ENCODE measurements at places on chromosomes 6 and 20. TPM values are rescaled to one million over a fixed set of nuclear protein-coding genes. Genes with fewer than 3 reads are reported as not detected.

DNA sequence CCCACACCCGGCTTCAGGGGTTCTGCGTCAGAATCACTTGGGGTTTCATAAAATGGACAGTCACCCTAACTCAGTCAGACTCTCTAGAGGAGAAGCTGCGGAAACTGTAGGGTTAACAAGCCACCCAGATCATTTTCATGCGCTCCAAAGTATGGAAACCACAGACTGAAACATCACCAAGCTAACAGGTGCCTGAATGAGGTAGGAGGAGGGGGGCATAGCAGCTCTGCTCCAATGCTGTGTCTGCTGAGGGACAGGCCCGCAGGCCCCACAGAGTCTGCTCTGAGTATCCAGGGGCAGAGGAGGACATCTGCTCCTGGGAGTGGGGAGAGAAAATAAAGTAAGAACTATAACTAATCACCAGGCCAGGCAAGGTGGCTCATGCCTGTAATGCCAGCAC is 97.1 kb upstream of the AKAP12 start:
- no peak overlapping the region for H3K27ac ChIP-seq
- H3K4me1 ChIP-seq, result peaks cover 3% of the 10 kb centered on the region
- no peaks in the 10 kb centered on the region for H3K27me3 ChIP-seq
- no peak for DNase-seq

DNA sequence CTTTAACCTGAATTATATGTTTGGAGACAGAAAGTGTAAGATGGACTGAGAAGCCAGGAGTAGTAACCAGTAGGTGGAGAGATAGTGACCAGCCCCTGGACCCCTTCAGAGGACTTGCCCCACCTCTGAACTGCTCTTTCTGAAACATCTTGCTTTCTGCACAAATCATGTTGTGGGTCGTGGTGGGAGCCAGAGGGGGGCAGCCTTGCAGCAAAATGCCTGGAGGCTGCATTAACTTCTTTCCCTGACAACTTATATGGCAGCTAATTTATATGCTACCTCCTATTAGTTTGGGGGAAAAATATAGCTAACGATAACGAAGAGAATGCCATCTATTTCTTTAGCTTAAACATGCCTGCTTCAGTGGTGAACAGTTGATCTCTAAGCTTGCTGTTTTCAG is 859.8 kb downstream of the MAFB start:
- no peak overlapping the region for H3K4me3 ChIP-seq
- no peaks in the 10 kb centered on the region for H3K27me3 ChIP-seq
- H3K36me3 ChIP-seq, result no peaks in the 10 kb centered on the region
- no peaks in the 10 kb centered on the region for H3K4me1 ChIP-seq

GRCh38 chr6:80667006-80667405 is 560.5 kb downstream of the BCKDHB start:
- H3K27me3 ChIP-seq, result no peaks in the 10 kb centered on the region
- H3K27ac ChIP-seq, result no peak overlapping the region
- no peaks in the 10 kb centered on the region for H3K4me1 ChIP-seq
- DNase-seq, result no peak

DNA sequence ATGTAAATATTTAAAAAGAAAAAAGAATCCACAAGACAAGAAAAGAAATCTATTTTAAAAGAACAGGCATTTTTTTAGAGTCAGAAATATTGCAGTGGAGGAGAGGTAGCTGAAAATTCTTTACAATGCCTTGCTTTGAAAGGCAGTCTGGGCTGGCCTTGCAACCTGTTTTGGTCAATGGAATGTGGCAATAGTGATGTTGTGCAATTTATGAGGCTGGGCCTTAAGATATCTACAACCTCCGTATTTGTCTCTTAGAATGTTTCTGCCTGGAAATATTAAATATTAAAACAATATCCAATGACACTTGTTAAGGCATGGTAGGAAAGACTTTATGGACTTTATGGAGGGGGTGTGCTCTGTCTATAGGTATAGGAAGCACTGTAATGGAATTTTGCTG is 14.8 kb upstream of the SCGN start:
- H3K4me1 ChIP-seq, result no peaks in the 10 kb centered on the region
- no peak overlapping the region for H3K27ac ChIP-seq
- DNase-seq, result no peak
- no peaks in the 10 kb centered on the region for H3K36me3 ChIP-seq
- no peak overlapping the region for H3K4me3 ChIP-seq
- H3K27me3 ChIP-seq, result peaks cover 48% of the 10 kb centered on the region

GRCh38 chr6:95203153-95203754 is 374.1 kb upstream of the MANEA start:
- H3K4me3 ChIP-seq, result no peak overlapping the region
- H3K4me1 ChIP-seq, result no peaks in the 10 kb centered on the region
- DNase-seq, result peak; percentile 47
- H3K27me3 ChIP-seq, result no peaks in the 10 kb centered on the region

DNA sequence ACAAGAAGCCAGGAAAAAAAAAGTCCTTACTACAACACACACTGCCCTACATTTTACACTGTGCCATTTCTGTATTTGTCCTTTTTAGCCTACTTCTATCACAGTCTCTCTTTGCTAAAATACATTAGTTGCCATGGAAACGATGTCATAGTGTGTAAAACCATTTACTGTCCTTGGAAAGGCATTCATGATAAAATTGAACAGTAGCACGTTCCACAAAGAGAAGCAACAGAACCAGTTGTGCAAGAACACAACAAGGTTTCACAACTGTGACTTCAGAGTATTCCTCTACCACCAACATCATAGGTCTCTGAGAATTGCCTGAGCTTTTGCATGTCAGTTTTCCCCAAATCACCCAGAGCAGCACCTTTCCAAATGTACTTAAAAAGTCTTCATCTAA is 20.5 kb downstream of the FYN start:
- no peak overlapping the region for H3K4me3 ChIP-seq
- H3K27me3 ChIP-seq, result no peaks in the 10 kb centered on the region
- H3K4me1 ChIP-seq, result peaks cover 13% of the 10 kb centered on the region
- no peak overlapping the region for H3K27ac ChIP-seq
- DNase-seq, result peak; percentile 11
- H3K36me3 ChIP-seq, result no peaks in the 10 kb centered on the region

DNA sequence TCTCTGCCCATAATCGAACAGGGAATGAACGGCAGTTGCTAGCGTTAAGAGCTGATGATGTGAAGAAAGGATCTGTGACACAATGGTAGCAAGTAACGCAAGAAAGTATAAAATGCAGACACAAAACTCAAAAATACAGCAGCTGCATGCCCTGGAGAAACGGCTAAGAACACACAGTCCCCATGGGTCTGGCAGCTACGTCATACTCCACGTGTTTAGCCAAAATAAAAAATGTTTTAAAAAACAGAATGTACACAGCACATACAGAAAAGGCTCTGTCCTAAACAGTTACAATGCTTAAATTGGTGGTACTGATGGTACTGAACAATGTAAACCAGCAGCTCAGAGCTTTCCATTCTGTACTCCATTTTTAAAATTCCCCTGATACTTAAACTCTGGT is 34.4 kb downstream of the HUS1B start:
- peaks cover 3% of the 10 kb centered on the region for H3K4me1 ChIP-seq
- no peak overlapping the region for H3K27ac ChIP-seq
- no peaks in the 10 kb centered on the region for H3K27me3 ChIP-seq
- peaks cover 3% of the 10 kb centered on the region for H3K36me3 ChIP-seq
- no peak for DNase-seq

DNA sequence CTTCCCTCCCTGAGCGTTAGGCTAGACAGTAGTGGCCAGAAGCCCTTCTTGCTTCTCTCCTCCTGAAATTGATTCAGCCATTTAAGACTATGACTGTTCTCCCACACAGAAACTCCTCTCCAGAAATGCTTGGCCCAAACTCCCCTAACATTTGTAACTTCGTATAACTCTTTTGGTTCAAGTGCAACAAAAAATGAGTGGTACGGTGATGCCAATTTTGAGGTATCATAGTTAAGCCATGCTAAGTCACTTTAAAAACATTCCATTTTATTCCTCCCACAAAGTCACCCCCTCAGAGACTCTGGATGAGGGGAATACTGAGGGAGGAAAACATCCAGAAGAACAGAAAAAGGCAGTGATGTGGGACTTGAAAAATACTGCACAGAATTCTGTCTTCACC is 21.1 kb upstream of the ROS1 start:
- H3K36me3 ChIP-seq, result no peaks in the 10 kb centered on the region
- peaks cover 48% of the 10 kb centered on the region for H3K4me1 ChIP-seq

DNA sequence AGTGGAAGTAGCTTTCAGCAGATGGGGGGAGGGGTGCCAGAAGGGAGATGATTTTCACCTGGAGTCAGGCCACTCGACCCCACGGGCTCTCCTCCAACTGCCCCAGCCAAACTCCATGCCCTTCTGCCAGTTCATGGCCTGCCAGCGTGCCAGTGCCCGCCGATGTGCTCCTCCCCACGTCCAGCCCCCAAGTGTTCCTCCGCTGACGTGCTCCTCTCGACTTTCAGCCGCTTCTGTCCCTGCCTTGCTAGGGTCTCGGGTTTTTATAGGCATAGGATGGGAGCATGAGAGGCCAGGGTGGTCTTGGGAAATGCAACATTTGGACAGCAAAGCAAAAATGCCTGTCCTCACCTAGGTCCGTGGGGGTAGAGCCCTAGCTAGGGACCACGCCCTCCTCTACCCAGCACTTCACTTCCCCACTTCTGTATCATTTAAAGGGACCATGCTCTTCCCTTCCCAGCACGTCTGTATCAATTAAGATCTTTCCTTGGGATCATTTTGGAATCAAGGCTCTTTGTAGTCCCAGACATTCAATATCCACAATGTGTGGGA is 54.4 kb downstream of the PRND start:
- H3K27ac ChIP-seq, result no peak overlapping the region
- DNase-seq, result no peak
- H3K4me3 ChIP-seq, result no peak overlapping the region

- no peaks in the 10 kb centered on the region for H3K27me3 ChIP-seq
- H3K4me3 ChIP-seq, result no peak overlapping the region
- H3K4me1 ChIP-seq, result 0 out of 2 replicates have a peak, but pooled peaks cover 3% of the 10 kb centered on the region
- no peak overlapping the region for H3K27ac ChIP-seq
These were observed 161.3 kb downstream of the THBS2 start for GRCh38 chr6:169092375-169092774.

DNA sequence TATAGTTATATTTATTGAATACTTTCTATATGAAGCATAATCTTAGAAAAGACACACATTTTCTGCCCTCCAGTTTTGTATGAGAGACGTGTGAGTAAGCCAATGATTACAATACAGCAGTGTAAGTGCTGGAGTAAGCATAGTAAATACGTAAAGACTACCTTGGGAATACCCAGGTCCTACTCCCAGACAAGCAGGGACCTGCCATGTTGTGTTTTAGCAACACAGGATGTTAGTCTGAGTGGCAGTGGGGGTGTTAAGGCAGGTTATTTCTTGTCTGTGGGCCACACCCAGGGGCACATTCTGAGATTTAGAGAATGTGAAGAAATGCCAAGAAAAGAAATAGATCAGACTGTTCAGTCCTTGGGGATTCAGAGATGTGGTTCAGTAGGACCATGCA is 34.3 kb upstream of the RNF144B start:
- no peak overlapping the region for H3K27ac ChIP-seq
- no peaks in the 10 kb centered on the region for H3K27me3 ChIP-seq
- H3K4me3 ChIP-seq, result no peak overlapping the region
- H3K4me1 ChIP-seq, result peaks cover 3% of the 10 kb centered on the region

GRCh38 chr6:91435630-91436029 is 848.8 kb upstream of the MAP3K7 start:
- H3K36me3 ChIP-seq, result no peaks in the 10 kb centered on the region
- H3K27me3 ChIP-seq, result no peaks in the 10 kb centered on the region
- no peak overlapping the region for H3K4me3 ChIP-seq
- no peak overlapping the region for H3K27ac ChIP-seq

GRCh38 chr20:23227976-23228375 is 122.6 kb upstream of the NXT1 start:
- H3K4me1 ChIP-seq, result peaks cover 9% of the 10 kb centered on the region
- H3K4me3 ChIP-seq, result no peak overlapping the region
- no peaks in the 10 kb centered on the region for H3K36me3 ChIP-seq
- DNase-seq, result no peak

- H3K4me3 ChIP-seq, result no peak overlapping the region
- DNase-seq, result no peak
- H3K4me1 ChIP-seq, result no peaks in the 10 kb centered on the region
- H3K27ac ChIP-seq, result no peak overlapping the region
These were observed 118.1 kb upstream of the ENPP5 start for GRCh38 chr6:46288835-46289234.

GRCh38 chr20:58870293-58871014 is 17.9 kb downstream of the GNAS start:
- DNase-seq, result peak; percentile 91
- H3K27ac ChIP-seq, result 0 out of 2 replicates have a peak overlapping the region, but pooled peaks have one; percentile 3
- H3K4me1 ChIP-seq, result peaks cover 14% of the 10 kb centered on the region
- no peak overlapping the region for H3K4me3 ChIP-seq
- no peaks in the 10 kb centered on the region for H3K27me3 ChIP-seq

DNA sequence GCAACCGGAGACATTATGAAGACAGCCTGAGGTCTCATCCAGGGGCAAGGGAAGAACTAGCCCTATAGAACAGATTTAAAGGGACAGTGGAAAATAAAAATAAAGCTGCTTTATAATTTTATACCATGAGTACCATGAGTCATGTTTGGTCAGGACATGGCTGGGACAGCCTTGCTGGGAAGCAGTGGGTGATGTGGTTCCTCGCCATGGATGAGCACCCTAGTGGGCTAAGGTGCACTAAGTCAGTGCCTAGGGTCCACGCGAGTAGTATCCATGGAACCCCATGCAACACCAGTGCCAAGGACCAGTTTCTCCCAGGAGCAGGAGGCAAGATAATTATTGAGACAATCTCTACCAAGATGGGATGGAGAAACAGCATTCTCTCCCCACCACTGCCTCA is 33.4 kb upstream of the ELMO2 start:
- no peaks in the 10 kb centered on the region for H3K36me3 ChIP-seq
- no peak overlapping the region for H3K27ac ChIP-seq
- H3K4me1 ChIP-seq, result peaks cover 6% of the 10 kb centered on the region
- DNase-seq, result no peak

DNA sequence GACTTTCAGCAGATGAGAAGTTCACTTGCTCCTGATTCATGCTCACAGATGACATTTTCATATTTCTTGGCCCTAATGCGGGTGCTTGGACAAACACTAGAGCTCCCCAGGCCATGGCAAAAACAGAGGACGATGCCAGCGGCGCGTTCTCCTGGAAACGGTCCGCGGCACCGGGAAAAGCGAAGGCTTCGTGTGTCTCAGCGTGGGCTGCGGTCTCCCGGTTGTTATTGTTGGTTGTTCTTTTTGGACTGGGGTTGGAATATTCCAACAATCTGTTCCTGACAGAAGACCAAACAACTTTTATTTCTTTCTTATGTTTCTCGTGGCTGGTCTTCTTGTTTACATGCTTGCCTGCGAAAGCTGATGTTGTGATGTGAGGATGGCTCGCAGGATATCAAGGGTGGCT is 46.8 kb upstream of the NEDD9 start:
- H3K36me3 ChIP-seq, result no peaks in the 10 kb centered on the region
- H3K27me3 ChIP-seq, result no peaks in the 10 kb centered on the region
- H3K4me1 ChIP-seq, result peaks cover 22% of the 10 kb centered on the region
- H3K27ac ChIP-seq, result no peak overlapping the region
- no peak for DNase-seq

MPIG6B gene
- total RNA-seq, result not detected

TJAP1 gene
- total RNA-seq, result 40.0 TPM

SLC17A3 gene
- total RNA-seq, result not detected

COL10A1 gene
- not detected for total RNA-seq

FHL5 gene
- not detected for total RNA-seq

OOEP gene
- total RNA-seq, result not detected

SIM1 gene
- total RNA-seq, result not detected

TTK gene
- 39.0 TPM for total RNA-seq

IDH3B gene
- 261 TPM for total RNA-seq

Measured in PC-3 (cell line).